GM12864 (cell line): ENCODE measurements at places on chromosomes 6 and 20.
A peak's percentile ranks its signal among the peaks of the same experiment; 100 is the strongest.

DNA sequence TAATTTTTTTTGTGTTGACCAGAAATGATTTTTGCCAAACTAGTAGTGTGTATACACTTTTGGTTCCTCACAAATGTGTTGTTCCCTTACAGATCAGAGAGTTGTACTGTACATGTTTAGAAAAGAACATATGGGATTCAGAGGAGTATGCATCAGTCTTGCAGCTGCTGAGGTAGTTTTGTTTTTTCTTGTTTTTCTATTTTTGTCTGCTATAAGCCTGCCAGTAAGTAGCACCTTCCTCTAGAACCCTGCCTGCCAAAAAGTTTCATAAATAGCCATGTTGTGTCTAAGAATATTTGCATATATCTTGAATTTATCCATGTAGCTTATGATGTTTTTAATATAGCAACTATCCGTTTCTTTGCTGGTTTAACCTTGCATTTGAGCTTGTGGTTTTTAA, 46.4 kb downstream of the ORC3 start:
- DNase-seq = peak; percentile 13

- DNase-seq = no peak
These were observed 79.4 kb upstream of the SCAF8 start for GRCh38 chr6:154653853-154654252.

DNA sequence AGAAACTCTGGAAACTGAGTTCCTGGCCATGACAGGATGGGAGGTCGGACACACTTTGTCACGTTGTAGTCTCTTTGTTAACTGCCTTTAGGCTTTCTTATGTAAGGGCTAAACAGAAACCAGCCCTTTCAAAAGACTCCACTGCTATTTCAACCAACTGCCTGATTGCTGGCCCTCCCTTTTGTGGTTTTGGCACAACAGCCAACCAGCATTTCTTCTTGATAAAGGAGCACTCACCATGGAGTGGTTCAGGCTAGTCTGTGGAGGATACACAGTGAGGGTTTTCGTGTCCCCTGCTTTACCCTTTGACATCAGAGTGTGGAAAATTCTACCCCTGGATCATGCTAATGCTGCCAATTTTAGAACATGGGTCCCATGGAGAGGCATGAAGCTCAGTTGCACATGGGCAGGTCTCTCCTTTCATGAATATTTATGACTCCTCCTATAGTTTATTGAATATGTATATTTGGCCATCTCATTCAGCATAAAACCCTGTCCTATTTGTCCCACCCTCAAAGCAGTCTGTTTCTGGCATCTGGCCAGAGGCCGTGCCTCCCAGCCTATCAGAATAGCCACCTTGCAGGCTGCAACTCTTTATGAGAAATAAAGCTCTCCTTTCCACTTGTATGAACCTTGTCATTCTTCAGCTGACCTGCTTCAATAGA, 148.3 kb downstream of the HS3ST5 start:
- no peak for DNase-seq

GRCh38 chr20:53734006-53734688, 140.5 kb upstream of the ZNF217 start:
- DNase-seq = no peak

- no peak for DNase-seq
These were observed 48.6 kb downstream of the ABHD12 start for GRCh38 chr20:25341716-25342680.

DNA sequence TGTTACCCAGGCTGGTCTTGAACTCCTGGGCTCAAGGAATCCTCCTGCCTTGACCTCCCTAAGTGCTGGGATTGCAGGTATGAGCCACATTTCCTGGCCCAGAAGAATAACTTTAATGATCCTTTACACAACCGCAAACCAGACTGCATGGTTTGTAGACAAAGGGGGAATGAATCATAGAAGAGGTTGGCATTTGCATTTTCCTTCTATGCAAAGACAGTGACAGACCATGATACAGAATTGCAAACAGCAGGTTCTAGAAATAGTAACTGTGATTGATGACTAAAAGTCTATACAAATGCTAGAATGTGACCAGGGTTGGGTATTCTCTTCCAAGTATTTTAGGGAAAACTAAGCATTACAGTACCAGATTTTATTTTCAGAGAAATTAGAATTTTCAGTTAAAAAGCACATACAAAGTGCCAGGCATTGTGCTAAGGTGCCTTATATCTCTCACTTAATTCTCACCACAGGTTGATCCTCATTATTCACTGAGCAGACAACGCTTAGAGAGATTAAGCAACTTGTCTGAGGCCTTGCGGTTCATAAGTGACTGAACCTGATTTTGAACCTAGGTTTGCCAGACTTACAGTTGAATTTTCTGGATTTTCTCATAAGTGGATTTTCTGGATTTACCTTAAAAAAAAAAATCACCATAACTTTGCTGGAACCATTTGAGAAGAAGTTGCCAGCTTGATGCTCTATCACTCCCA, 146.6 kb downstream of the ZFAND3 start:
- DNase-seq = no peak

DNA sequence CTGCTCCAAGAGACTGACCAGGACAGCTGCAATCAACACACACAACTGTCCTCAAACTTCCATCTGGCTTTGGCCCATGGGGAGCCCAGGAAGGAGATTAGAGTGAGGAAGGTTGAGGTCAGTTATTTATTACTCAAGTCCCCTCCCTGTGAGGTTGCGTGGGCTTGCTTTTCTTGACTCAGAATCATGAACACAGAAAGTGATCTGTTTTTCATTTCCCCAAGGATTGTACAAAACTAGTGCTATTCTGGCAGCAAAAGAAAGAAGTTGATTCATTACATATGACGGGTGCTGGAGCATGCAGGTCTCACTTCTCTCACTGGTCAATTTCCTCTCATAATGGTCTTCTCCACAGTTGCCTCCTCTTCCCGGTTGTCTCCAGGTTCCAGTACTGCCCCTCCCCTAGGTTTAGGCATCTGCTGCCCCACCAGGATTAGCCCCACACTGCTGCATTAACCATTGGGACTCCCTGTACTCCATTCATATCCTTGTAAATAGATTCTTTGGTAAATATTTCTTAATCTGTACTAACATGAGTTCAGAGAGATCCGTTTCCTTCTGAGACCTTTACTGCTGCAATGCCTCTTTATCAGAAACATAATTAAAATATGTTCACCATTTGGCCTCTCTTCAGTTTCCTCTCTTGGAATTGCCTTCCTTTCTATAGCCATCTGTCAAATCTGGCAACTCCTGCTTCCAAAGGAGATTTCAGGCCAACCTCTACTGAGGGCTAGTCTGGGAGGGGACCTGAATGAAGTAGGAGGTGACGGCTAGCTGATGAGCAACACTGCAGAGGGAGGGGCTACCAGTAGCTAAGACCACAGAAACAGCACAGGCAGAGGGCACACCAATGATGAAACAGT, 888.8 kb downstream of the QKI start:
- DNase-seq = no peak

GRCh38 chr20:12773936-12774335, 234.8 kb upstream of the SPTLC3 start:
- no peak for DNase-seq

DNA sequence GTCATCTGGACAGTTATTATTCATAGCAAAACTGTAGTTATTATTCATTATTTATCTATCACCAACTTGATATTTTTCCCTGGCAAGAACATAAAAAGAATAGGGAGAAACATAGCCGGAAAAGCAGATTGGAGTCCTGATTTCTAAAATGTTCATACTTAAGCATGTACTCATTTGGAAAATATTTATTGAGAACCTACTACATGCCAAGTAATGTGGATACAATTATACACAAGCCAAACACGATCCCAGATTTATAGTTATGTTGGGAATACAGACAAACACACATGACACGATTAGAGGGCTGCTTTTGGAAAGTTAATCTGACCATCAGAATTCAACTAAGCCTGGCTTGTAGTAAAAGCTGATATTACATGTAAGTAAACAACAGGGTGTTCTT, 30.7 kb downstream of the ARHGAP18 start:
- no peak for DNase-seq

GRCh38 chr6:24864343-24864742, 65.6 kb upstream of the ARMH2 start:
- DNase-seq = no peak

DNA sequence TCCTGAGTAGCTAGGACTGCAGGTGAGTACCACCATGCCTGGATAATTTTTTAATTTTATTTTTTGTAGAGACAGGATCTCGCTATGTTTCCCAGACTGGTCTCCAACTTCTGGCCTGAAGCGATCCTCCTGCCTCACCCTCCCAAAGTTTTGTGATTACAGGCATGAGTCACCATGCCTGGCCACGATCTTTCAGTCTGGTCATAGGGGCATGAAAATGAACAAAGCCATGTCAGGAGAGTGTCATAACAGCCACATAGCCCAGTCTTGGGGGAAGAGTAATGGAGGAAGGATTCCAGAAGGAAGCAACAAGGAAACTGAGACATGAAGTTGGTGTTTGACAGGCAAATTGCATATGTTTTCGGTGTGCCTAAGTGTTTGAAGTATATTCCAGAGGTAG, 17.0 kb upstream of the SNX3 start:
- DNase-seq = no peak

GRCh38 chr6:131398176-131398575, 174.8 kb upstream of the ARG1 start:
- no peak for DNase-seq

- DNase-seq = no peak
These were observed 126.3 kb downstream of the TOX2 start for GRCh38 chr20:44041001-44041400.

DNA sequence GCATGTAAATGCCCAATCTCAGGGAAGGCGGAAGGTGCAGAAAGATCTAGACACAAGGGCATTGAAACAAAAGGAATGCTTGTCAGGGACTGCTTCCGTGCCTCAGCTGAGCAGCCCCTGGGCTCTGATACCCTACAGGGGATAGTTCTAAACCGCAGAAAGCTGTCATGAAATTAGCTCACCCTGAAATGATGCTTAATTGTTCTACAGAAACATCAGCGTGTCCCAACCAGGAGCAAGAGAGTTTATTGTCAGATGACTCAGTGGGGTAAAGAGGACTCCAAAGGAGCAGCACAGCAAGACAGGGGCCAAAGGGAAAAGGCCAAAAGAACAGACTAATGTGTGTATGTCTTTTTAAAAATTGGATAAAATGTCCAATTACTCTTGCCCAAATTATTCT, 258.4 kb upstream of the JARID2 start:
- no peak for DNase-seq

DNA sequence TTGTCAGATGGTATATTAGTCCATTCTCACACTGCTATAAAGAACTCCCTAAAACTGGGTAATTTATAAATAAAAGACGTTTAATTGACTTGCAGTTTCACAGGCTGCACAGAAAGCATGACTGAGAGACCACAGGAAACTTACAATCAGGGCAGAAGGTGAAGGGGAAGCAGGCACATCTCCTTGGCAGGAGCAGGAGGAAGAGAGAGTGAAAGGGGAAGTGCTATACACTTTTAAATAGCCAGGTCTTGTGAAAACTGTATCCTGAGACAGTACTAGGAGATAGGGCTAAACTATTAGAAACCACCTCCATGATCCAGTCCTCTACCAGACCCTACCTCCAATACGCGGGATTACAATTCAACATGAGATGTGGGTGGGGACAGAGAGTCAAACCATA, 193.9 kb upstream of the KCNG1 start:
- no peak for DNase-seq

- no peak for DNase-seq
These were observed 54.4 kb upstream of the SIRPG start for GRCh38 chr20:1711826-1712601.

GRCh38 chr6:106882138-106882537, 92.4 kb downstream of the CD24 start:
- no peak for DNase-seq

DNA sequence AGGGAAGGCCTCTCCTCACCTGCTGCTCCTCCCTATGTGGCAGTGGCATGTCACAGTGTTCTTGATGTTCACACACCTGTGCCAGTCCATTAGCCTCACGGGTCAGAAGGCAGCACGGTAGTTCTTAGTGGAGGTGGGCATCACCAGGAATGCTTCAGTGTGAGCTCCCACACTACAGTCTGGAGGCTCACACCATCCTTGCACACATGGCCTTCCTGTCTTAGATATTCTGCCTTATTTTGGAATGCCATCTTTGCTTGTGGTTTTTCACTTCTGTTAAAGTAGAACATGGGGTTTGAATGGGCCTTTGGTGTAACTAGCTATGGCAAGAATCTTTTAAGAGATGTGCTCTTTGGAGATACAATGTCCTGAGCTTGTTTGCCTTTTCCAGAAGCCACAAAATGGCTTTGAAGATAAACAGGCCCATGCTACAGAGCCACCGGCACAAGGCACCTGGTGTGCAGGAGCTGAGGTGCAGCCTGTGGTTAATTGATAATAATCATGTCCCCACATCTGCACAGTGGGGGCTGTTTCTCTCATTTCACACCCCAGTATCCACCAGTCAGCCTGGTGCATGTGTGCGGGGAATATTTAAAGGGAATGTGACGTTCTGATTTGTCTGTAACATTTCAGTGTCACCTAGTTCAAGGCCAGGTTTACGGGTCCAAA, 3.2 kb upstream of the SLC17A9 start:
- DNase-seq = no peak

- DNase-seq = no peak
These were observed 510.7 kb upstream of the SULF2 start for GRCh38 chr20:48295966-48296421.

GRCh38 chr6:16837217-16837972, 76.1 kb upstream of the ATXN1 start:
- no peak for DNase-seq

DNA sequence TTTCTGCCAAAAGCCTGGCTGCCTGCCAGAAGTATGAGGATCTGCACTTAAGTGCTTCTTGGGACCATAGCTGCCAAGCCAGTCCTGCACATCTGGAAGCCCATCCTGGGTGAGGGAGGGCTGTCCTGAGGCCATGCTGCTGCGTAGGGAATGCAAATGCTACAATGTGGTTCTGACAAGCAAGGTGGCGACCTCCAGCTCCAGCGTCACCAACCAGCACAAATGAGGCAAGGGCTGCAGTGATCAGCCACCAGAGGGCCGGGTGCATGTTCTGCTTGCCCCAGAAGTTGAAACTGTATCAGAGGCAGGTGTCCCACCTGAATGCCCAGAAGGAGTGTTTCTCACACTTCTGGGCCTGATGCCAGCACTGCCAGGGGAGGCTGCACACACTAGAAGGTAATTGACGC, 99.1 kb upstream of the KCNQ5 start:
- no peak for DNase-seq

DNA sequence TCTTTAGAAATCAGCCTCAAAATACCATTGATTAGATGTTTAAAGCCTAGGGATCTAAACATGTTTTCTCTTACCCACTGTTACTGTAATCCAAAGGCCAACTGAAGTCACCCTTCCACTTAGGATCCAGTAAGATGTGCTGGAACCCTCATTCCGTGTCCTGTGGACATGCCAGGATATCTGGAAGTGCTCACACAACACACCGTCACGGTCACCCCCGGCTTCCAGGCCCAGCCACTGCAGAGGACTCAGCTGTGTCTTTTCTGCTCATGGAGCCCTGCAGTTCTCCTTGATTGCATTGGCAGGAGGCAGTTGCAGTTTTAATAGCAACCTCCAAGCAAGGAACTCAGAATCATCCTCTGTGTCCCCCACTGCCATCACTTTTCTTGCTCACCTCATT, 93.3 kb downstream of the CAP2 start:
- DNase-seq = no peak

GRCh38 chr6:18961566-18961965, 574.4 kb downstream of the RNF144B start:
- DNase-seq = no peak

GRCh38 chr6:126202707-126203106, 137.2 kb upstream of the CENPW start:
- DNase-seq = no peak

GRCh38 chr20:46185353-46185752, 67.2 kb downstream of the CD40 start:
- no peak for DNase-seq
